Activated CD8-positive, alpha-beta memory T cell treated with anti-CD3 and anti-CD28 coated beads for 1 hour (primary cell): ENCODE measurements at places on chromosomes 1 and 21.

DNA sequence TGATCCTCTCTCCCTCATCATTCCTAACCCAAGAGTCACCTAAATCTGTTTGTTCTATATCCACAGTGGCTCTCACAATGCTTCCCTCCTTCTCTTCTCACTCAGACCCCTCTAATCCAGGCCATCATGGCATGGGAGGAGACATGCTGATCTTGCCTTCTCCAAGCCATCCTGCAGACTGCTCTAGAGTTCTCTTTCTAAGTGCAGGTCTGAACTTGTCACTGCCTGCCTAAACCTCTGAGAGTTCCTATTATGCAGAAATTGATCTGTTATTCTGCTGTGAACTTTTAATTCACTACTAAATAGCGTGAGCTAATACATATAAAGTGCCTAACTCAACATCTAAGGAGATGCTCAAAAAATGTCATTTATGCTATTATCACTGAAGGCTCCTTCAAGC lies 26.8 kb downstream of the LAMC2 start:
- DNase-seq, result no peak

- DNase-seq, result no peak
Observed at GRCh38 chr1:76239470-76239918, 164.9 kb downstream of the ST6GALNAC3 start.

DNA sequence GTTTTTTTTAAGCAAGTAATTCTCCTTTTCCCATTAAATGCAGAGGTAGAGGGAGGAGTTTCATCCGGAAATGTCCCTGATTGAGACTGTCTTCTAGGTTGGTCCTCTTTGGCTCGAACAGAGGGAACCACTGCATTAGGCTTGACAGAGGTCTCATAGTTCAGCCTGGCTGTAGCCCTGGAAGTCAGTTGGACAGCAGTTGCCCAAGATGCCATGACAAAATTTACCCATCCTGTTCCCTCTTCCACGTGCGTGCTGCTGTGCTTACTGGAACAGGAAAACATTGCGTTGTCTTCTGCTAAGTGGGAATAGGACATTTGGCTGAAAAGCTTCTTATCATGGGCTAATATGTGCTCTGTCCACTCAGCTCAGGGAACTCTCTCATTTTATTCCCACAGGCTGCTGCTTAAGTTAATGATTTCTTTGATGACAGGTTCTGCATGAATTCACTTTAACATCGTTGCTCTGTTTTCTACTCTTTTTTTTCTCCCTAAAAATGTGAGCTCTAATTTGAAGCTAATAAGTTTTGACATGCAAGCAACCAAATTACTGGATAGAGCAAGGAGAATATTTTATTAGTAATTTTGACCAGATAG lies 18.0 kb downstream of the KCNK1 start:
- no peak for DNase-seq

DNA sequence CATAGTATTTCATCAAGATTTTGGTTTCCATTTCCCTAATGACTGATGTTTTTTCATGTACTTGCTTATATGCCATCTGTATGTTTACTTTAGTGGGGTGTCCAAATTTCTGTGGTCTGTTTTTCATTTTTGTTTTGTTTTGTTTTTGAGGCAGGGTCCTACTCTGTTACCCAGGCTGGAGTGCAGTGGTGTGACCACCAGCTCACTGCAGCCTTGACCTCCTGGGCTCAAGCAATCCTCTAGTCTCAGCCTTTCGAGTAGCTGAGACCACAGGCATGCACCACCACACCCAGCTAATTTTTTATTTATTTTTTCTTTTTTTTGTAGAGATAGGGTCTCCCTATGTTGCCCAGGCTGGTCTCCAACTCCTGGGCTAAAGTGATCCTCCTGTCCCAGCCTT lies 378.0 kb upstream of the VAMP3 start:
- DNase-seq, result no peak

DNA sequence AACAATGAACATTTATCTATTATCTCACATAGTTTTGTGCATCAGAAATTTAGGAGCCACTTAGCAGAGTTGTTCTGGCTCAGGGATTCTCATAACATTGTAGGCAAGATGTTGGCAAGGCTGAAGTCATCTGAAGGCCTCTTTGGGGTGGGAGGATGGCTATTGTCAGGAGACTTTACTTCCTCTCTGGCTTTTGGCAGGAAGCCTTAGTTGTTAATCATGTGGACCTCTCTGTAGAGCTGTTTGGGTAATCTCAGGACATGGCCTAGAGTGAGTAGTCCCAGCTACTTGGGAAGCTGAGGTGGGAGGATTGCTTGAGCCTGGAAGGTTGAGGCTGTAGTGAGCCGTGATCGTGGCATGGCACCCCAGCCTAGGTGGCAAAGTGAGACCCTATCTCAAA lies 40.2 kb downstream of the RASAL2 start:
- DNase-seq, result no peak

GRCh38 chr21:29953072-29953471 lies 13.3 kb upstream of the GRIK1 start:
- no peak for DNase-seq

GRCh38 chr1:62774971-62775595 lies 8.8 kb upstream of the ATG4C start:
- no peak for DNase-seq

GRCh38 chr1:199522936-199523335 lies 504.6 kb upstream of the NR5A2 start:
- DNase-seq, result no peak

DNA sequence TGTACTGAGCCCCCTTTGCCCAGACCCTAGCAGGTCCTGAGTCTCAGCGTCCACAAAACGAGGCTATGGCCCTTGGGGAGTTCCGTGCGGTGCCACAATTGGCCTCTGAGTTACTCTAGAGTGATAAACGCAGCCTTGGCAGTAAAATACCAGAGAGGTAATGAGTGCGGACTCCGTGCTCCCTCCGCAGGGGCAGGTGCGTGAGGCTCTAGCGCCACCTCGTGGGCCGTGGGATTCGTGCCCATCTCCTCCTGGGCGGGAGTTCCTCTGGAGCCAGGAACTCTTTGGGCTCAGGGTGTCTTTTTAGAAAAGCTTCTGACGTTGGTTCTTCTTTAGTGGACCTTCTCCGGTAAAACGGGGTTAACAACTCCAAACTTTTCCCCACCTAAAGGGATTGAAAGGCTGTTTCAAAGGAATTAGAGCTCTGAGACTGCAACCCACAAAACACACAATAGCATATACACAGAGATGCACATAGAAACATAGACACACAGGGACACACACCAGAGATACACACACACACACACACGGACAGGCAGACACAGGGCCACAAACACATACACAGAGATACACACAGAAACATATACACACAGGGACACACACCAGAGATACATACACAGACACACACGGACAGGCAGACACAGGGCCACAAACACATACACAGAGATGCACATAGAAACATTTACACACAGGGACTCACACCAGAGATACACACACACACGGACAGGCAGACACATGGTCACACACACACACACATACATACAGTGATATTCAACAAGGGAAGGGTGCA lies 99.4 kb downstream of the KCNJ15 start:
- peak; percentile 17 for DNase-seq

DNA sequence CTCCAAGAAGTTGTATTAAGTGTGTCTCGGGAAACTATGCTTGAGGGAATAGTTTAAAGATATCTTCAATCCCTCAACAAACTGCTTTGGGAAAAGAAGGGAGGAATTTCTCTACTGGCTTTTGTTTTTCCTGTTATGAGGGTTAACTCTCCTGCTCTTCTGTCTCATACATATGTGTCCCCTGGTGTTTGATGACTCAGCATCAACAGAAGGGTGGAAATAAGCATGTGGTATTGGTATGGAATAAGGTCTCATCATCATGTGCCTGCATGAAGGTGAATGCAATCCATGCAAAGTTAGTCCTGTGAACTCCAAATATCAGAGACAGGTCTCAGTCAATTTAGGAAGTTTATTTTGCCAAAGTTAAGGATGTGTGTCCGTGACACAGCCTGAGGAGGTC lies 27.2 kb upstream of the ADAR start:
- DNase-seq, result no peak

- DNase-seq, result no peak
Observed at GRCh38 chr1:202029171-202029665, 18.8 kb downstream of the ELF3 start.

DNA sequence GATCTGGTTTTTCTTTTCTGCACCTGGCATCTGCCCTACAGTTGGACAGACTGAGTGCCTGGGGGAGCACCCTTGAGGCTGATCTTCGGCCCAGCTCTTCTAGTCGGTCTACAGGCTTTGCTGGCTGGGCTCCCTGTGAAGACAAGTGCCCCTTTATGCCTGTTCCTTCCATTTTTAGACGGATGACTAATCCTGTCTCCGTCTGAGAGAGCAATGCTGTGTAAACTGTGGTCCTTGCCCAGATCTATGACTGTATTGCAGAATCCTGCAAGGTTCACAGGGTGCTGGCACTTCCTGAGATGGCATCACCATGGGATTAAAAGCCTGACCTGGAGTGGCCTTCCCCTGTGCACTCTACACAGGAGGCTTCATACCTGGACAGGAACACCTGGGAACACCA lies 47.6 kb upstream of the SAMD13 start:
- no peak for DNase-seq

DNA sequence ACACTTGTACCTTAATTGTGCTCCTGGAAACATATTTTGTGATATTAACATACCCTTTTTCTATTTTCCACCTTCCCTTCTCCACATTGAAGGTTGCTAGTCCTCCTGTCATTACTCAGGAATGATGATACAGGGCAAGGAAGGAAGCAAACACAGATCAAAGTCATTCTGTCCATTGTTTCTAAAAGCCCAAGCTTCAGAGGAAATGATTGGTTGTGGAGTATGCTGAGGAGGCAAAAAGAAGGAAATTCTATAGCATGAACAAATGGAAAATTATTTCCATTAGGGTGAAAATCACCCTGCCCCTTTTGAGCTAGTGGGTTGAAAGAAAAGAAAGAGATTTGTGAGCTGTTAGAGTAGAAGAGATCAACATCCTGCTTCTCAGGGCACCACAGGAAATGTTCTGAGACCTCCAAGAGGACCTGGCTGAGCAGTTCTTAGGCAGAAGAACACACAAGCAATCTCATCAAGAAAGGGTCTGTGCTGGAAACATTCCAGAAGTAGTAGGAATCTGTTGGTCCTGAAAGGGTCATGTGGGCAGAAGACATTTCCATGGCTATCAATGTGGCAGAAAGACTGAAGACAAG lies 29.0 kb upstream of the PRRX1 start:
- no peak for DNase-seq

DNA sequence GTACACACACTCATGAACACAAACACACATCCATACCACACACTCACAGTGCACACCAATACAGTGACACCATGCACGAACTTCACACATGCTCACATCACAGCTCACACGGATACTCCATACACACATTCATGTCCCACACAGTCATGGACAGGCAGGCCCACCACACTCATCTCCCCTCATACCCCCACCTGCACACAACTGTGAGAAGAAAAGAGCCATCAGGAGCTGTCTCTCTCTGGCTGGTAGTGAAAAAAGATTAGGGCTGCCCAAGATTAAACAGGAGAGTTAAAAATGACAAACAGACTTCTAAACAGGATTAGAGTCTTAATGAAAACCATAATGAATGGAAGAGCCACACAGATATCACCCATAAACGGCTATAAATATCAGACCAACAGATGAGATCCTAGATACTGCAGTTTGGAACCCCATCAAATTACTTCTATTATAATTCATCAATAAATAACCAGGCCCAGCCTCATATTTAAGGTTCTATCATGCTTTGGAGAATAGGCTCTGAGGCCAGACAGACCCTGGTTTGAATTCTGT lies 122.3 kb downstream of the PLXNA2 start:
- DNase-seq, result no peak

DNA sequence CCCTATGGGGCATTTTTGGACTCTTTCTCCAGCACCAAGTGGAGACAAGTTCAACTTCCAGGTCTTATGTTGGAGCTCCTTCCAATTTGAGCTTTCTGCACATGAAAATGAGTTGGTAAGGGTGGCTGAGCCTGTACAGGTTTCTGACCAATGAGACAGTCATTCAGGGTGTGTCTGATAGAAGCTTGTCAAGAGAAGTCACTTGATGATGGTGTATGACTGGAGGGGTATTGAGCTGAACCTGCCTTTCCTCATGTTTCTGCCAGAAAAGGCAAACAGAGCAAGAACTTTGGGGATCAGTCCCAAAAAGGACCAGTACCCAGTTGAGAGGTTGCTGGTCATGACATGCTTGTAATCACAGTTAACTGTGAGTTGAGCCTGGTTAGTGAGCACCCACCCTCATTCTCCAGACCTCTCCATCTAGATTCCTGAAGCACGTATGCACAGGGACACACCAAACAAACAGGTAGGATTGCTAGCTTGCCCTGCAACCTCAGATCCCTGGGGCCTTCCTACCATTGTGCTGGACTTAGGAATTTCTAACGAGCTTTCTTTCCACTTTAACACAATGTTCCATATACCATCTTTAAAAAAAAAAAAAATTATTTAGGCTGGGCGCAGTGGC lies 26.6 kb downstream of the FAM89A start:
- DNase-seq, result no peak

- no peak for DNase-seq
Observed at GRCh38 chr1:174232761-174233160, 73.4 kb downstream of the RABGAP1L start.

- no peak for DNase-seq
Observed at GRCh38 chr1:160209321-160210046, 4.3 kb downstream of the PEA15 start.

GRCh38 chr1:243266231-243266630 lies 10.4 kb downstream of the SDCCAG8 start:
- DNase-seq, result no peak

- DNase-seq, result no peak
Observed at GRCh38 chr1:4093856-4094565, 193.9 kb upstream of the C1orf174 start.

DNA sequence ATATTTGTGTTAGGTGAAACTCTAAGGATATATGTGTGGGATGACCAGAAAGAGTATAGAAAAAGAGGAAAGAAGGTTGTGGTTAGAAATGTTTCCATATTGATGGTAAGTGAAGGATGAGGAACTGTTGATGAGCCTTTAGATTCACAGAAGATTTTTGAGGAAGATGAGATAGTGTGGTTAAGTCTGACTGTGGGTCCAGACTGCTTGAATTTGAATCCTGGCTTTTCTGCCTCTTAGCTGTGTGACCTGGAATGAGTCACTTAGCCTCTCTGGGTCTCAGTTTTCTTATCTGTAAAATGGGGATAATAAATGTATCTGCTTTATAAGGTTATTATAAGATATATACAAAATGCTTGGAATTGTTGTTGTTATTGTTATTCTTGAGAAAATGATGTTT lies 27.5 kb downstream of the RGL1 start:
- DNase-seq, result no peak

DNA sequence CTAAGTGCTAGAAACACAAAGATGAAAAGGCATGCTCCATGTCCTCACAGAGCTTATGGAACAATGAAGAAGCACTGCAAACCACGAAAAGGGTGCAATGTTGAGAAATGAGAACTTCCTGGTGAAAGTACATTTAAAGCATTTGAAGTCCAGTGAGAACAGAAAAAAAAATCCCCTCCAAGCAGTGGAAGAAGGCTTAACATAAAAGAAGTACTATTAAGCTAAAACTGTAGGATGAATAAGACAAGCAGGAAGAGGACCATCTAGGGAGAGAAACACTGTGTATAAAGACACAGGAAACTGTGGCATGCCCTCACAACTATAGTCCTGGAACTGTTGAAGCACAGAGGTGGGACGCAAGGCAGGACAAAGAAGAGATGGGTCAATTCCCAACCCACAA lies 10.0 kb downstream of the TP53BP2 start:
- no peak for DNase-seq
